Activated CD8-positive, alpha-beta memory T cell treated with anti-CD3 and anti-CD28 coated beads, Interleukin-2, amount 50 U/mL, for 48 hours (primary cell): ENCODE measurements at places on chromosomes 5 and 9.

DNA sequence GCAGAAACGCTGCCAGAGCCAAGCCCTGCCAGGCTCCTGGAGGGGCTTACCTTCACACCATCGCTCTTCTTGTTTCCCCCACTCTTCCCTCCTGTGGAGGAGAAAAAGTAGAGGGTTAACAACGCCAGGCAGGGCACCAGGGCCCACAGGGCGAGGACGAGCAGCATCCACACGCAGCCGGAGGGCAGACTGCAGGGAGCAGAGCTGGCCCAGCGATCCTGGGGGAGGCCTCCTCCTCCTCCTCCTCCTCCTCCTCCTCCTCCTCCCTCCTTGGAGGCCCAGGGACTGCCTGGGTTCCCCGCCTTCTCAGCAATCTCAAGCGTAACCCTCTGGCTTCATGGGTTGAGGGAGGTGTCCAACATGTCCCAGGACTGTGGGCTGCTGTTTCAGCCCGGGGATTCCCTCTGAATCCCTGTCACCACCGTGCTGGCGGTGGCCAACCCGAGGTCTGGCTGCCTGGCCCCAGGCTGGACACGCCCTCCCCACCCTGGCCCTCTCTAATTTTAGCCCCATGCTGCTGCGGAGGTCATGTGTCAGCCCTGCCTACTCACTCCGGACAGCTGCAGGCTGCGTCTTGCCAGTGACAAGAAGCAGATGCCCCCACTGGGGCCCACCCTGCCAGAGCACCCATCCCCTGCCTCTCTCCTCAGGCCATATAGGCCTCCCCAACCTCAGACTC is 44.3 kb downstream of the CAMK2A start:
- DNase-seq, result no peak

DNA sequence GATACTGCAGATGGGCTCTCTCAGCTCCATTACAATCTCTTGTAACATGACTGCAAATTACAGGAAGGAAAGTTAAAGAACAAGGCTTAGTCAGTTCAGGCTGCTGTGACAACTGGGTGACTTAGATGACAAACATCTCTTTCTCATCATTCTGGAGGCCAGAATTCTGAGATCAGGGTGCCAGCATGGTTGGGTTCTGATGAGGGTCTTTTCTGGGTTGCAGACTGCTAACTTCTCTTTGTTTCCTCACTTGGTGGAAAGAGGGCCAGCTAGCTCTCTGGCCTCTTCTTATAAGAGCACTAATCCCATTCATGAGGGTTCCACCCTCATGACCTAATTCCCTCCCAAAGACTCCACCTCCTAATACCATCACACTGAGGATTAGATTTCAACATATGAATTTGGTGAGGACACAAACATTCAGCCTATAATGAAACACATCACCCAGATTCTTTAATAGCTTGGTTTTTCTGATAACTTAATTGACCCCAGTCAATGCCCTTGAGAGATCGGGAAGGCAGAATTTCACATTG is 73.6 kb upstream of the MAMDC2 start:
- DNase-seq, result no peak

DNA sequence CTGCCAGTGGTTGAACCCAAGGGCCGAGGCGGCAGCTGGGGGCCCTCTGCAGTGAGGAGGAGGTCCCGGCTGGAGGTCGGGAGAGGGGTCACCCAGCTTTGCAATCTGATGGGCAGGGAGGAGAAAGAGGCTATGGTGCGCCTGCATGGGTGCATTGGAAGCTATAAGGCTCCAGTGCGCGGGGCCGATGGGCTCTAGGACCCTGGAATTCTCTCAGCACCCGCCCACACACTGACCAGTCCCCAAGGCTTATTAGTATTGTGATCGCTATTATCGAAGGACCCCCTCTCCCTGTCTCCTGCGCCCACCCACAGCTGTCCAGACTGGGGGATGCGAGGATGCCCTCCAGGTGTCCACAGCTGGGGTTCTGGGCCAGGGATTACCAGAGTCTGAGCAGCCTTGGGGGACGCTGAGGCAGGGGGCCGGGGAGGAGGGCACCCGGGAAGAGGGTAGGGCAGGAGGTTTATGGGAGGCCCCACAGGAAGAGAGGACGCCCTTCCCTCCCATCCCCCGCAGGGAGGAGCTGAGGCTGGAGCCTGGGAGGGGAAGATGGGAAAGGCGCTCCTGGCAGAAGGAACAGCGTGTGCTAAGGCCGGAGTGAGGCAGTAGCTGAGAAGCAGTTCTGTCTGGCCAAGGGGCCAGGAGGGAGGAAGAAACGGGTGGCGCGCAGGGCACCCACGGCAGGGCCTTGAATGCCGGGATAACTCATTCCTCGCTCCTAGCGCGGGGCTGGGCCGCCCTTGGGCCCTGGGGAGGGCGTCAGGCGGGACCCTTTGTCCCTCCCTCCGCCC is 24.2 kb downstream of the C9orf50 start:
- no peak for DNase-seq

GRCh38 chr9:127683723-127684122 is 23.1 kb upstream of the CFAP157 start:
- no peak for DNase-seq

- DNase-seq, result no peak
These were observed 368.6 kb downstream of the CHSY3 start for GRCh38 chr5:130272837-130273236.

DNA sequence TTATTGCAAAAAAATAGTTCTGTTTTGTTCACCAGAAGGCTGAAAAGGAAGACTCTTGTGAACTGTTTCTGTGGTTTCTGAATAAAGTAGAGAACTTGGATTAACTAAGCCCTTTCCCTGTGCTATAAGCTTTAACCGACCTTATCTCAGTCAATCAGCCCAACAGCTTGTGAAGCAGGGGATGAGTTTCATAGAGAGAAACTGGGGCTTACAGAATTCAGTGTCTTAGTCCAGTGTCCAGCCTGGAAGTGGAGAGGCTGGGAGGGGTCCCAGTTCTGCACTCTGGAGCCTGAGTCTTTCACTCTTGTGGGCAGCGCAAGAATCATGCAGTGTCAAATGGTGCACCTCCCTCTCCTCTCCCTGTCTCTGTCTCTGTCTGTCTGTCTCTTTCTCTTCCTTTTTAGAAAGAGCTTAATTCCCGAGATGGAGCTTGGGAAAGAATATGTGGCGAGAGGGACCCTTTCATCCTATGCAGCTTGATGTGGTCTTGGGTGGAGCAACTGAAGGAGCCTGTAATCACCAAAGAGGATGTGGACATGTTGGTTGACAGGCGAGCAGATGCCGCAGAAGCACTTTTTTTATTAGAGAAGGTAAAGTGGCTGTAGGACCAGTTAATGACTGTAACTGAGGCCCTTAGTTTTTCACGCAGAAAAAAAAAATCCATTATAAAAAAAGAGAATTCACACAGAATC is 17.0 kb downstream of the PTPDC1 start:
- no peak for DNase-seq

DNA sequence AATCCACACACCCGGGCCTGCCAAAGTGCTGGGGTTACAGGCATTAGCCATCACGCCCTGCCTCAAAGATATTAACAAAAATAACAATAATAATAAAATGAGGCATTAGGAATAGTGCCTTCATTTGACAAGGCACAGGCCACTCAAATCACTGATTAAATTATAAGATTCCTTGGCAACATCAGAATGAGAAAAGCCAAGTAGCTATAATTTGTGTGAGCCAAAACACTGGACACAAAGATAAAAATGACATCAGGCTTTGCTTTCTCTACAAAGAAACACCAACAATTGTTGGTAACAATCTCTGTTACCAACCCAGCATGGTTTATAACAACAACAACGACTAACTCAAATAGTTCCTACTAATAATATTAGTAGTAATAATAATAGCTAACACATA is 73.2 kb downstream of the MLLT3 start:
- no peak for DNase-seq

- no peak for DNase-seq
These were observed 78.4 kb downstream of the PLPP1 start for GRCh38 chr5:55456216-55456895.

DNA sequence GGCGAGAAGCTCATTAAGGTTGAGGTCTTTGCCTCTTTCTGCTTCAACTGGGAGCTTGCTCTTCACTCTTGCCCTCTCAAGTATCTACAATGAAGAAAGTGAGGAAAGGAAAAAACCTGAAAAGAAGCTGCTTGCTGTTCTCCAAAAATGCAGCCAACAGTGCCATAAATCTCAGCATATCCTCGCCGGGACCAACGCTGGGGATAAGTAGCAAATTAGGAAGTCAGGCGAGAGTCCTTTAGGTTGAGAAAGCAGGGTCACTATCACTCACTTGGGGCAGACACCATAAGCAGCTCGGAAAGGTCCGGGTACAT is 399 bp downstream of the NUP155 start:
- no peak for DNase-seq

DNA sequence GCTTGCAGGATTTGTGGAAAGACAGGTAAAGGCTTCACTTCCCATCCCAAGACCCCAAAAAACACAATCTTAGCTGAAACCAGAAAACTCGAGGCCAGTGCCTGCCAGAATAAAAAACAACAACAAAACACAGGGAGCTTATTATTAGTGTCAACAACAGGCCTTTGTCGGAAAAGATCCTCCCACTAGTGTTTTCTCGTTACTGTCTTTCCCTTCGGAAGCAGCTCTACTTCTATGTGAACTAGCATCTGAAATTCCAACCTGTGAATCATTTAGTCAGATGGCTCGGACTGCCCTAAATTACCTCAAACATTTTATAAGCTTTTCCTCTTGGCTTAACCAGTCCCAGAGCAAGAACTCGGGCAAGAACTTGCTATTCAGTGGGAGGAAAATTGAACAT is 122.2 kb upstream of the GNA14 start:
- DNase-seq, result no peak

DNA sequence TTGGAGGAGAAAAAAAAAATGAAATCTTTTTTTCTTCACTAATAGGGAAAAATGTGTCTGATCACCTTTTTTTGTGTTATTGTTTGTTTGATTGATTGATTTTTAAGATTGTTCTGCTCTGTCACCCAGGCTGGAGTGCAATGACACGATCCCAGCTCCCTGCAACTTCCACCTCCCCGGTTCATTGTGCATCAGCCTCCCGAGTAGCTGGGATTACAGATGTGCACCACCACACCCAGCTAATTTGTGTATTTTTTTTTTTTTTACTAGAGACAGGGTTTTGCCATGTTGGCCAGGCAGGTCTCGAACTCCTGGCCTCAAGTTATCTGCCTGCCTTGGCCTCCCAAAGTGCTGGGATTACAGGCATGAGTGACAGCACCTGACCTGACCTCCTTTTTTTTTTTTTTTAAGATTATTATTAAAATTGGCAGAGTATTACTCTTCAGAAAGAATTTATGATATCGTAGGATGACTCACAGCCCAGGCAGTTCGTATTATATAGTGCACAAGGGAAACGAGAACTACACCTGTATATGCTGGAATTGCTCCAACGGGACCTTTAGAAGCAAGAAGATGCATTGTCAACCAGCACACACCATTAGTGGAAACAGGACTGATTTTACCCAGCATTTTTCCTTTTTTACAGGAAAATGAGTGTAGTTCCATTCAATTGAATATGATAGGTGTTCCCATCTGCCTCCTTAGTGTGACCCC is 27.7 kb downstream of the FUBP3 start:
- DNase-seq, result no peak

DNA sequence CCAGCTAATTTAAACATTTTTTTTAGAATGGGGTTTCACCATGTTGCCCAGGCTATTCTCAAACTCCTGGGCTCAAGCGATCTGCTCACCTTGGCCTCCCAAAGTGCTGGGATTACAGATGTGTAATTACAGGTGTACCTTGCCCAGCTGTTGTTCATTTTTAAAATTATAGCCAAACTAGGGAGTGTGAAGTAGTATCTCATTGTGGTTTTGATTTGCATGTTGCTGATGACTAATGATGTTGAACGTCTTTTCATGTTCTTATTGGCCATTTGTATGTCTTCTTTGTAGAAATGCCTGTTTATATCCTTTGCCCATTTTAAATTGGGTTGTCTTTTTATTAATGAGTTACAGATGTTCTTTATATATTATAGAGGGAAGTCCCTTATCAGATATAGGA is 31.5 kb downstream of the EHMT1 start:
- DNase-seq, result no peak

DNA sequence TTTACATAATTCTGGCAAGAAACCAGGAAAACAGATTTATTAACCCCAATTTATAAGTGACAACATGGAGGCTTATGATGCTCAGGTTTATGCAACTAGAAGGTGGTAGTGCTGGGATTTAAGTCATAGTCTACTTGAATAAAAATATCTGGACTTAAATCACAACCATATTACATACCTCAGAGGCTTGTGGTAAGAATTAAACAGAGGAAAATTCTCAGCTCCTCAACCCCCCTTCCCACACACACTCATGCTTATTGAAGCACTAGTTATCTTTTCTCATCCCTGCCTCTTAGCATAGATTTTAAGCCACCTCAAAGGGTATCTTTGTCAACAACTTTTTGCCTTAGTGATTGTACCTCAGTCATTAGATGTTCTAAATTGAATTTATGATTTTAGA is 731.0 kb downstream of the PRELID2 start:
- DNase-seq, result no peak

GRCh38 chr5:179486596-179487051 is 63.7 kb upstream of the RUFY1 start:
- no peak for DNase-seq

GRCh38 chr5:115097236-115097635 is 72.5 kb downstream of the TRIM36 start:
- no peak for DNase-seq

GRCh38 chr5:155017610-155018009 is 4.1 kb downstream of the KIF4B start:
- DNase-seq, result no peak

- no peak for DNase-seq
These were observed 192.9 kb downstream of the RAB3C start for GRCh38 chr5:58775701-58776262.

GRCh38 chr5:41445937-41446563 is 64.4 kb downstream of the PLCXD3 start:
- no peak for DNase-seq

DNA sequence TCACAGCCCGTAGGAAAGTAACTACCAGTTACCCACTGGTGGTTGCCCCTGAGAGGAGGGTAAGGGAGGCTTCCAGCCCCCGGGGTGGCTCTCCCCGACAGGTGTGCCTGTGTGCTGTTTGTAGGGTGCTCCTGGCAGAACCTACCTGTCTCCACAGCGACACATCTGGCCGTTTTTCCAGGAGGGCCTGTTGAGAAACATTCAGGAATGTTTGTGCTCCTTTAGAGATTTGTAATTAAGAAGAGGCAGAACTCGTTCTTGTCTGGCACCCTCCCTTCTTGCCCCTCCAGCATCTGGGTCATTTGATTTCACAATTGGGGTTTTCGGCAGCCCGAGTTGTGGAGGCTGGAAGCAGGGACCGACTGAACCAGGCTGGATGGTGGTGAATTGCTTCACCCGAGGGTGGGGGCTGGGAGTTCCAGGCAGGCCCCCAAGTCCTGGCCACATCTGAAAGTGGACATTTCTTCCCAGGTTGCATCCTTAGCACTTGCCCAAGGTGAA is 74.2 kb downstream of the WWC1 start:
- no peak for DNase-seq

GRCh38 chr5:7218141-7218540 is 177.8 kb upstream of the ADCY2 start:
- DNase-seq, result no peak
